ENCODE measurements at places on chromosomes 13 and 19.
A peak's percentile ranks its signal among the peaks of the same experiment; 100 is the strongest.

DNA sequence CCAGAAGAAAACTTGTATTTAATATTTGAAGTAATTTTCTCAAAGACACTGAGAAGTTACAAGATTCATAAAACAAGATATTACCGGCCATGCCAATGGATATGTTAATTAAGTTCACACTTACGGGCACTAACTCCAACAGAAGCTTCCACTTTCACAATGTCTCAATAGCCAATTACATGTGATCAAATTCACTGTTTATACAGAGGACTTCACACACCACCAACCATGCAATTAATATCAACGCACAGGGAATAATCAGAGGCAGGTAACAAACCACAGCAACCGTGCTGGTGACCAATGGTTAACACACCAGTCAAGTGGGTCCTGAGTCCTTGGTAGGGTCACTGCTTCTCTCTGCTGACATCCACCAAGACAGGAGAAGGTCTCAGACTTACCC is 5.9 kb upstream of the ACOD1 start:
- no peak overlapping the region for H3K27ac ChIP-seq
- no peak overlapping the region for H3K4me3 ChIP-seq
- no peaks in the 10 kb centered on the region for H3K36me3 ChIP-seq

DNA sequence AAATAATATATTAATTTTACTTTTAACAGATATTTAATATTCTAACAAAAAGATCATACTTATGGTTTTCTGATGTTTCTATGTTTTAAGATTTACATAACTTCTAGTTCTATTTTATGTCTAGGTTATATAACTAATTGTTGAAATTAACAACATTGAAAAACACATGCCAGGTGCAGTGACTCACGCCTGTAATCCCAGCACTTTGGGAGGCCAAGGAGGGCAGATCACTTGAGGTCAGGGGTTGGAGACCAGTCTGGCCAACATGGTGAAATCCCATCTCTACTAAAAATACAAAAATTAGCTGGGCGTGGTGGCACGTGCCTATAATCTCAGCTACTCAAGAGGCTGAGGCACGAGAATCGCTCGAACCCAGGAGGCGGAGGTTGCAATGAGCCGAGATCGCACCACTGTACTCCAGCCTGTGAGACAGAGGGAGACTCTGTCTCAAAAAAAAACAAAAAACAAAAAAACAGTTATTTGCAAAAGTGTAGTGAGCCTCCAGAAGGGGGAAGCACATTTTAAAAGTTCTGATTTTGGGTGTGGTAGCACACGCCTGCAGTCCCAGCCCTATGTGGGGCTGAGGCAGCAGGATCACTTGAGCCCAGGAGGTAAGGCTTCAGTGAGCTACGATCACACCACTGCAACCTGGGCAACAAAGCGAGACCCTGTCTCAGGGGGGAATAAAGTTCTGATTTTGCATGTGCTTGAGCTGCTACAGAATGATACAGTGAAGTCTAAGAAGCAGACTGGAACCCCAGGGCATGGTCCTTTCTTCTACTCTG is 18.7 kb downstream of the MIPEP start:
- no peaks in the 10 kb centered on the region for H3K36me3 ChIP-seq
- no peaks in the 10 kb centered on the region for H3K27me3 ChIP-seq
- H3K4me1 ChIP-seq, result peaks cover 2% of the 10 kb centered on the region
- DNase-seq, result no peak
- H3K4me3 ChIP-seq, result no peak overlapping the region

DNA sequence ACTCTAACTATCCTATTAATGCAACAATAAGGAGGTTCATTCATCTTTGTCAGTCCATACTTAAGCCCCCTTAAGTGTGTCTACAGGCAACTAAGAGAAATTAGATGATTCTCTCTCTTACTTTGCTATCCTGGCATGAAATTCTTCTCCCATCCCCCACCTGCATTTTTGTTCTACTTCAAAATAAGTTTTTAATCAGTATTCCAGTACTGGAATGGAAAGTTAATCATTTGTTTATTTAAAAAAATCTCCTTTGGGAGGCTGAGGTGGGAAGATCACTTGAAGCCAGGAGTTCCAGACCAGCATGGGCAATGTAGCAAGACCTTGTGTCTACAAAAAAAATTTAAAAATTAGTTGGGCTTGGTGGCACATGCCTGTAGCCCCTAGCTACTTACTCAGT is 222.1 kb downstream of the MZT1 start:
- H3K4me1 ChIP-seq, result no peaks in the 10 kb centered on the region
- H3K27me3 ChIP-seq, result no peaks in the 10 kb centered on the region
- no peak overlapping the region for H3K4me3 ChIP-seq
- H3K36me3 ChIP-seq, result no peaks in the 10 kb centered on the region
- no peak overlapping the region for H3K27ac ChIP-seq

DNA sequence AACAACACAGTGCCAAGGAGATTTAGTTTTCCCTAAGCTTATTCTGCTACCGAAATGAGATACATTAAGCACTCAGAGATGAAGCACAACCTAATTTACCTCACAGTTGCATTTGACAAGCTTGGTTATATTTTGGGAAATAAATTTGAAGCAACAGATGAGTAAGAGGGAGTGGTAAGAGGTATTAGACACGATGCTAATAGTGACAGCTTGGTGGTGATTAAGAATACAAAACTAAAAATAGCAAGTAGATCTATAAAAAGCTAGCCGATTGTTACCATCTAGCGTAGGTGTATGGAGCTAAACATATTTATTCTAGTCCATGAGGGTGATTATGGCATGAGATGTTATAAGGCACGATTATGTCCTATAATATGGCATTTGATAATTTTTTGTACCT is 208.5 kb downstream of the PCCA start:
- no peak overlapping the region for H3K27ac ChIP-seq
- DNase-seq, result no peak
- no peaks in the 10 kb centered on the region for H3K4me1 ChIP-seq
- H3K36me3 ChIP-seq, result no peaks in the 10 kb centered on the region
- no peak overlapping the region for H3K4me3 ChIP-seq

GRCh38 chr13:111532111-111532510 is 211.7 kb downstream of the TEX29 start:
- no peak overlapping the region for H3K27ac ChIP-seq
- DNase-seq, result no peak
- no peaks in the 10 kb centered on the region for H3K36me3 ChIP-seq
- no peak overlapping the region for H3K4me3 ChIP-seq
- peaks cover 42% of the 10 kb centered on the region for H3K27me3 ChIP-seq

GRCh38 chr13:76758738-76759137 is 127.5 kb downstream of the KCTD12 start:
- no peaks in the 10 kb centered on the region for H3K4me1 ChIP-seq
- no peak overlapping the region for H3K27ac ChIP-seq
- peaks cover 21% of the 10 kb centered on the region for H3K27me3 ChIP-seq
- DNase-seq, result no peak
- no peak overlapping the region for H3K4me3 ChIP-seq

DNA sequence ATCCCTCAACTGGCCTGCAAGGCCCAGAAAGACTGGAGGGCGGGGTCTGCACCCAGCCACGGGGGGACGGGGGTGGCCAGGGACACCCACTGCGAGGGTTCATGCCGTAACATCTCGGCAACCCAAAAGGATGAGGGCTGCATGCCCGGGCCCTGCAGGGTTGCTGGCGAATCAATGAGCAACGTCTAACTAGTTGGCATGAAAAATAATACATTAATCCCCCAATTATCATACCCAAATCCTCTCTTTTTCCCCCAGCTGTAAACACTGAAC is 232.2 kb downstream of the TUBA3C start:
- H3K4me3 ChIP-seq, result no peak overlapping the region
- peaks cover 3% of the 10 kb centered on the region for H3K36me3 ChIP-seq
- H3K27me3 ChIP-seq, result no peaks in the 10 kb centered on the region
- no peaks in the 10 kb centered on the region for H3K4me1 ChIP-seq

- no peaks in the 10 kb centered on the region for H3K4me1 ChIP-seq
- no peak overlapping the region for H3K4me3 ChIP-seq
- H3K27ac ChIP-seq, result no peak overlapping the region
- no peak for DNase-seq
These were observed 2471.5 kb downstream of the PCDH9 start for GRCh38 chr13:64758521-64759244.

DNA sequence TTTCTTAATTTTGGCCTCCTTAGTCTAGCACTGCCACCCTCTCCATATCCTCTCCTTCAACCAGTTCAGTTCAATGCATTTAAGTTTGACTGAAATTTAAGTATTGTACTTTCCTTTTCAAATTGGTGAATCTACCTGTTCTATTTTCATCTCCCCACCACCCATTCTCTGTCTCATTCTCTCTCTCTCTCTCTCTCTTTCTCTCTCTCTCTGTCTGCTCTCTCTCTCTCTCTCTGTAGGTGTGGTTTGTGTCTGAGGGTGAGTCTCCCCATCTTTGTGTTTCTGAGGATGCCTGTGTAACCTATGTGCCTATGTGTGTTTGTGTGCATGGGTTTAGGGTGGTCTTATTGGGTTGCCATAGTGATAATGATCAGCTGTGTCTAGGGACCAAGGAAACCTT is 10.1 kb downstream of the PDX1 start:
- peaks cover 83% of the 10 kb centered on the region for H3K27me3 ChIP-seq
- H3K36me3 ChIP-seq, result no peaks in the 10 kb centered on the region
- H3K27ac ChIP-seq, result no peak overlapping the region
- DNase-seq, result no peak
- H3K4me3 ChIP-seq, result no peak overlapping the region

DNA sequence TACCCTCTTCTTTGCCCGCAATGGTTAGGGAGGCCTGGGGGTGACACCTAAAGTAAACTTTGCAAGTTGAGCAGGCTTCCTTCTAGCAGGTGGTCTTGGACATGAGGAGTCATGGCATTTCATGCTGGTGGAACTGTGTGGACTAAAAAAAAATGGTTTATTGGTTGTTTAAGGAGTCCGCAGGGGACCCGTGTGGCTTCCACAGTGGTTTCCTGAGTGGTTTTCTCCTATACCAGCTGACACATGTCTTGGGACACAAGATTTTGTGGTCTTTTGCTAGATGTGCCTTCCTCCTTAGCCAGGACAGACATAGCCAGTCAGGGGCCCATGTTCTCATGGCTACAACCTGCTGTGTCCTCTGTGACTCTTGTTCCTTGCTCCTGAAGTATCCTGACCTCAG is 1.5 kb downstream of the ZNF543 start:
- H3K27me3 ChIP-seq, result peaks cover 12% of the 10 kb centered on the region
- peaks cover 42% of the 10 kb centered on the region for H3K36me3 ChIP-seq

DNA sequence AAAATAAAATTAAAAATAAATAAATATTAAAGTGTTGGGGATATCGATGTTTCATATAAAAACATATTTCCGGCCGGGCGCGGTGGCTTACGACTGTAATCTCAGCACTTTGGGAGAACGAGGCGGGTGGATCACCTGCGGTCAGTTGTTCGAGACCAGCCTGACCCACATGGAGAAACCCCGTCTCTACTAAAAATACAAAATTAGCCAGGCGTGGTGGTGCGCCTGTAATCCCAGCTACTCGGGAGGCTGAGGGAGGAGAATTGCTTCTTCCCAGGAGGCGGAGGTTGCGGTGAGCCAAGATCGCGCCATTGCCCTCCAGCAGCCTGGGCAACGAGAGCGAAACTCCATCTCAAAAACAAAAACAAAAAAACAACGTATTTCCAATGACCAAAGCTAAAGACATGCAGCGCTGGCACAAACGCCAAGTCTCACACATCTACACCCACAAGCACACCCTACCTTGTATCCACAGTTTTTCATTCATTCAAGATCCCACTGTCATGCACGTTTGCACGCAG is 907 bp downstream of the ZNF569 start:
- peaks cover 44% of the 10 kb centered on the region for H3K36me3 ChIP-seq
- H3K4me3 ChIP-seq, result peak overlapping the region; percentile 99
- no peaks in the 10 kb centered on the region for H3K27me3 ChIP-seq
- no peak for DNase-seq

- DNase-seq, result peak; percentile 52
- H3K4me3 ChIP-seq, result peak overlapping the region; percentile 85
- H3K27ac ChIP-seq, result peak overlapping the region; percentile 99
- peaks cover 47% of the 10 kb centered on the region for H3K36me3 ChIP-seq
These were observed 4.1 kb upstream of the CD79A start for GRCh38 chr19:41872775-41873647.

DNA sequence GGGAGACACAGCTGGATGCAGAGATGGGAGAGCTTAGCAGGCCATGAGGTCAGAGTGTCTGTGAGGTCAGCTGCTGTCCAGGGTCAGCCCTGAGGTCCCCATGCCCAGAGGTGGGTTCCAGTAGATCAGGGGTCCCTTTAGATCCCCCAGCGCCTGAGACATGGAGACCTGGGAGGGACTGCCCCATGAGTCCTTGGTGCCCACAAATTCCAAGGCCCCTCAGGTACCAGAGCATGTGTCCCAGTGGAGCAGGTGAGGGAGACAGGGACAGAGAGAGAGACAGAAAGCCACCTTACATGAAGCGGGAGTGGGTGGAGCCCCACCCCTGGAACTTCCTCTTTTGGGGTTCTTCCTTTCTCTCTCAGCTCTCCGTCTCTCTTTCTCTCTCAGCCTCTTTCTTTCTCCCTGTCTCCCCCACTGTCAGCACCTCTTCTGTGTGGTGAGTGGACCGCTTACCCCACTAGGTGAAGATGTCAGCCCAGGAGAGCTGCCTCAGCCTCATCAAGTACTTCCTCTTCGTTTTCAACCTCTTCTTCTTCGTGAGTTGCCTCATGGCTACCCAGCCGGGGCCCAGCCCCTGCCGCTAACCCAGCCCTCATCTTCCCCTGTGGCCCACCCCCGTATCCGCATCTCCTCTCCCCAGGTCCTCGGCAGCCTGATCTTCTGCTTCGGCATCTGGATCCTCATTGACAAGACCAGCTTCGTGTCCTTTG is at the start of gene CD37:
CD37 (plus strand) TSS at position 336 of the 713 bp plus-strand sequence; CDS start at position 471, 135 bp downstream.
- peak within 1 kb of the TSS; percentile 99 for H3K27ac ChIP-seq
- H3K27me3 ChIP-seq, result no peaks in the 10 kb centered on the region
- peaks cover 75% of the 10 kb centered on the region for H3K4me1 ChIP-seq
- H3K36me3 ChIP-seq, result peaks cover 30% of the 10 kb centered on the region

DNA sequence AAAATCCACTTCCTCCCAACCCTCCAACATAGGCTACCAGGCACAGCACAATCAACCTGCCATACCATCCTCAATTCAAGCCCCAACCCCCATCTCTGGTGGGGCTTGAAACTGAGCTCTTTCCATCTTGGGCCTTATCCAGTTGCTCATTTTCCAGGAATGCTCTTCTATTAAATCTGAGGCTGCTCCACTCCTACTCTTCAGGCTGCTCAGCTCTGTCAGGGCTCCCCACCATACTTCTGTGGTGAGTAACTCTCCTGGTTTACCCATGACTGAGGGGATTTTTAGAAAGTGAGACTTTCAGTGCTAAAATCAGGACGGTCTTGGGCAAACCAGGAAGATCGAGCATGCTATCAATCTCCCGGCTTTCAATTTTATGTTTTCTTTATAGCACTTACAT is 512.8 kb downstream of the LMO7 start:
- H3K4me1 ChIP-seq, result no peaks in the 10 kb centered on the region
- no peak overlapping the region for H3K4me3 ChIP-seq
- no peaks in the 10 kb centered on the region for H3K36me3 ChIP-seq
- H3K27me3 ChIP-seq, result no peaks in the 10 kb centered on the region
- no peak overlapping the region for H3K27ac ChIP-seq

DNA sequence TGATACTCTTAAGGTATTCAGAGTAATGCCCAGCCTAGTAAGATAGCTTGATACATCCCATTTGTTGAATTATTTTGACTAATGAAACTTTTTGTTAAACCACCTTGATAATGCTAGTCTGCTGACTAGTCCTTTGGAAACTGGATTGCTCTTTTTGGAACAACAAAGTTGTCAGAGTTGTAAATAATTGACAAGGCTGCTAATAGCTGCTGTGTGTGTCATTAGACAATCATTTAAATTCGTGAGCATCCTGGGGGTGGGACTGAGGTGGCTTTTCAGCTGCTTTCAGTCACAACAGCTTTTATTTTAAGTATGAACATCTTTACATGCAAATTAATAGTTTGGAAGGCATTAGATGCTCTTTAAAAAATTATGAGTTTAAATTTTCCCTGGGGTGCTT is 153.5 kb downstream of the HS6ST3 start:
- no peaks in the 10 kb centered on the region for H3K4me1 ChIP-seq
- no peak overlapping the region for H3K4me3 ChIP-seq

Measured in effector memory CD8-positive, alpha-beta T cell (primary cell).